ENCODE measurements at places on chromosomes 13 and 19.

DNA sequence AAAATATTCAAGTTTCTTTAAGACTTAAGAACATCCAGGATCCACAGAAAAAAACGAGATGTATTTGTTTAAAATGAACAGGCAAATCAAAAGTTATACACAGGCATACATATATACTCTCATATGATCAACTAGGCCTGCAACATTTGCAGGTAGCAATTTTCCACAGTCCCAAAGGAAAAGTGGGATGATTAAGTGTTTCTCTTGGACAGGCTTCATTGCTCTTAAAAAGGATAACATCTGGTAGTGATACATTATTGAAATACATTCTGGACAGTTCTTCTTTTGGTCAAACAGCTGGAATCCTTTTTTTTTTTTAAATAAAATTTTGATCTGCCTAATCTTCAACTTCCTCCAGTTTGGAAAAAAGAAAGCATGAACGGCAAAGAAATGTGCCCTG is 114.8 kb upstream of the TDRD3 start:
- no peak for DNase-seq

DNA sequence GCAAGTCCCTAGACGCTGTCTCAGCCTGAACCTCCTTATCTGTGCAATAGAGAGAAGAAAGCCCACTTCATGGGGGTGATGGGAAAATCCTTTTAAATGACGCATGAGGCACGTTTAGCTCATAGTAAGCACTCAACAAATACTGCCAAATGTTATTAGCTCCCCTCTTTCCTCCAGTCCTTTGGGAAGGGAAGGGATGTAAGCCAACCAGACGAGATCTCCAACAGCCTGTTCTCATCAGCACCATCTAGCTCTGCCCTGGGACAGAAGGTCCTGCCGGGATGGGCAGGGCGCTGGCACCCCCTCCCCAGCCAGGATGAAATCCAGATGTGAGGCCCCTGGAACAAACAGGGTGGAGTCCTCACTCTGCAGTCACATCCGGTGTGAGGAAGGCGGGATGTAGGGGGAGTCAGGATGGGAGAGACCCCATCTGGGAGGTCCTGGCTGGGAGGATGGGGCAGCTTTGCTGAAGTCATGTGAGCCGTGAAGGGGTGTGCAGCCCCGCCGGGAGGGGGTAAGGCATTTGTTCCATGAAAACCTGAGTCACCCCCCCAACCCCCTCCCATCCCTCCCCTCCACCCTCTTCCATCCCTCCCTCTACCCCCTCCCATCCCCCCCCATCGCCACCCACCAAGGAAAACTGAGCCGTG is 4.6 kb downstream of the S1PR2 start:
- peak; percentile 56 for DNase-seq

DNA sequence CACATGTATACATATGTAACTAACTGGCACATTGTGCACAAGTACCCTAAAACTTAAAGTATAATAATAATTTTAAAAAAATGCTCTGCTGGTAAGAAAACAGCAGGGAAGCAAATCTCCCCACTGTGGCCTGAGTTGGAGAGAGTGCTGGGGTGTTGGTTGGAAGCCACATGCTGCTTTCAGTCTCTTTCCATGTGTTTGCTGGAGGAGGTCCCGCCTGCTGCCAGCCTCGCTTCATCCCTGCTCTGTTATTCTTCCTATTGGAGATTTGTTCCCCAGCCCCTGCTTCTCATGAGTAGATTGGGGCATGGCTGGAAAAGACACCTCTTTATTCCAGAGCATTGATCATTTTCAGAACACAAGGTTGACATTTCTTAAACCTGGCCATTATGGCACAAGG is 230.5 kb downstream of the FGF9 start:
- DNase-seq = no peak

- no peak for DNase-seq
These were observed 1329.1 kb upstream of the SPRY2 start for GRCh38 chr13:81670048-81670447.

GRCh38 chr13:75258159-75258782 is 223.7 kb downstream of the TBC1D4 start:
- DNase-seq = peak; percentile 61

- DNase-seq = no peak
These were observed 50.7 kb downstream of the PCDH17 start for GRCh38 chr13:57682128-57682716.

Measured in amniotic epithelial cell (primary cell).